ENCODE measurements at places on chromosomes 12 and 14. TPM values are rescaled to one million over a fixed set of nuclear protein-coding genes. Genes with fewer than 3 reads are reported as not detected.

DNA sequence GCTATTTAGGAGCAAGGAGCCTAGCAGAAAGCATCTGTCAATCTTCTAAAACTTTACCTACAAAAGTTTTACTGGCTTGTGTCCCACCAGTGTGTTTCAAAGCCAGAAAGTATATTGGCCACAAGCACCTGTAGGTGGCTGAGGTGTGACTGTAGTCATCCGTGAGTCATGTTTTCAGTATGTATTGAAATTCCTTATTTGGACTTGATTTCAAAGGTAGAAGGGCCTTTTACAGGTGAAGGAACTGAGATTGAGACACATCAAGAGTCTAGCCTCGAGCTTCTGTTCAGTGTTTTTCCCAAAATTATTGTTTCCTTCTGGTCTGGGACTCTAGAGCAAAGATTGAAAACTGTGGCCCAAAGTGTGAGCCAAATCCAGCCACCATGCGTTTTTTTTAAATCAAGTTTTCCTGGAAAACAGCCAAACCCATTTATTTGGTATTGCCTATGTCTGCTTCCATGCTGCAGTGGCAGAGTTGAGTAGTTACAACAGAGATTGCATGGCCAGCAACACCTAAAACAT is 195.3 kb upstream of the BCL2L14 start:
- DNase-seq, result no peak

GRCh38 chr12:124555168-124556073 is 12.0 kb downstream of the NCOR2 start:
- no peak for DNase-seq

GRCh38 chr12:111488271-111488670 is 82.5 kb downstream of the SH2B3 start:
- no peak for DNase-seq

The ATXN7L3B gene
- total RNA-seq, result 22.0 TPM

DNA sequence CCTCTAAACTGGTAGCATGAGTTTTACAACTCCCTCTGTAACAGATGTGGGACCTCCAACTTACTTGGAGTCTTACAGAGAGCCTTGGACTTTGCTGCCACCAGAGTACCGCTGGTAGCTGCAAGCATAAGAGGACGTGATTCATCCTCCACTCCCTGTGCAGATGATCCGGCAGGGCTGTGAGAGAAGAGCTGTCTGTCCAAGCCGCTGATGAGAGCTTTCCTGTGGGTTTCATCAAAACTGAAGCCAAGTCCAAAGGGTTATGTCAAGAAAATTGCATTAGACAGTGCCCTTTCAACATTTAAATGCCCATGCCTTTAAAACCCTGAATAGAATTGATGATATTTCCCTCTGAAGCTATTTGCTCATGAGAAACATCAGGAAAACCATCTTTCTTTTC is 85.8 kb downstream of the LLPH start:
- no peak for DNase-seq

The KLHL33 gene
- 1.5 TPM for total RNA-seq

- no peak for DNase-seq
Measured at GRCh38 chr12:132346471-132347175, 17.2 kb upstream of the GALNT9 start.

The MYO1H gene
- total RNA-seq, result not detected

The LALBA gene
- not detected for total RNA-seq

The CABP1 gene
- total RNA-seq, result not detected

The ITPK1 gene
- 89.4 TPM for total RNA-seq

DNA sequence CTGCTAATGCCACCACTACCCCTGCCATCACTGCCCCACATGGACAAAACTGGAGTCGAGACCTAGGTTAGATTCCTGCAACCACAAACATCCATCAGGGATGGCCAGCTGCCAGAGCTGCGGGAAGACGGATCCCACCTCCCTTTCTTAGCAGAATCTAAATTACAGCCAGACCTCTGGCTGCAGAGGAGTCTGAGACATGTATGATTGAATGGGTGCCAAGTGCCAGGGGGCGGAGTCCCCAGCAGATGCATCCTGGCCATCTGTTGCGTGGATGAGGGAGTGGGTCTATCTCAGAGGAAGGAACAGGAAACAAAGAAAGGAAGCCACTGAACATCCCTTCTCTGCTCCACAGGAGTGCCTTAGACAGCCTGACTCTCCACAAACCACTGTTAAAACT is 7.1 kb upstream of the OAS2 start:
- no peak for DNase-seq

The IGF1 gene
- 262 TPM for total RNA-seq

DNA sequence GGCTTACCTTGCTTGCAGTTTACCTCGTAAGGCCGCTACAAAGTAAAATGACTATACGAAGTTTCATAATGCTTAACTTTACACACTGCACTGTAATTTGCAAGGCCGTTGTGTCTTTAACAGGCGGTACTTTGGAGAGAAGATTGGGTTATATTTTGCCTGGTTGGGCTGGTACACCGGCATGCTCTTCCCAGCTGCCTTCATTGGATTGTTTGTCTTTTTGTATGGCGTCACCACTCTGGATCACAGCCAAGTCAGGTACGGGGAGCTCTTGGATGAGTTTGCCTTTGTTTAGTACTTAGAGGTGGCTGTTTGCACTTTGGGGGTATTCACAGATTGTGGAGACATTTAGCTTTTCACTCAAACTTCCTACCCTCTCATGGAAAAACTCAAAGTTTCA is 167.8 kb downstream of the SLC5A8 start:
- no peak for DNase-seq

- peak; percentile 75 for DNase-seq
Measured at GRCh38 chr12:101414533-101415119, 7.1 kb upstream of the ARL1 start.

- DNase-seq, result no peak
Measured at GRCh38 chr12:88566430-88566829, 13.8 kb downstream of the KITLG start.

- peak; percentile 82 for DNase-seq
Measured at GRCh38 chr12:106096376-106096775, 42.4 kb downstream of the NUAK1 start.

- DNase-seq, result no peak
Measured at GRCh38 chr14:49992036-49992435, 99.2 kb downstream of the ARF6 start.

DNA sequence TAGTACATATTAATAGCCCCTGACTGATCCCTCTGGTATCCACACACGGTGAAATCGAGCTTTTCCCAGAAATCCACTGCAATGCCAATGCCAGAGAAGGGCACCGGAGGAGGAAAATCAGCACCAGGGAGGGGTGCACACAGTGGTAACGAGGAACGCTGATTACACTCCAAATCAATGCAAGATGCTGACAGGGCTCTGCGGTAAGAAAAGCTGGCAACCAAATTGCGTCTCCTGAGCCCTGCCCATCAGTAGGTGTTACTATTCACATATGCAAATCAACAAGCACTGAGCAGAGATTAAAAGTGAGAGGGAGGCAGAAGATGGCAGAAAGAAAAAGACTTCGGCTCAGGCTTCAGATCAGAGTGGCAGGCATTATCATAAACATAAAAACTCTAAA is 159.1 kb downstream of the RPS29 start:
- no peak for DNase-seq

The GPR68 gene
- total RNA-seq, result 0.44 TPM

The IL31 gene
- not detected for total RNA-seq

- DNase-seq, result no peak
Measured at GRCh38 chr12:30395190-30395589, 300.5 kb downstream of the IPO8 start.

- no peak for DNase-seq
Measured at GRCh38 chr14:37343307-37344094, 145.8 kb downstream of the MIPOL1 start.
